ENCODE measurements at places on chromosomes 4 and X.

DNA sequence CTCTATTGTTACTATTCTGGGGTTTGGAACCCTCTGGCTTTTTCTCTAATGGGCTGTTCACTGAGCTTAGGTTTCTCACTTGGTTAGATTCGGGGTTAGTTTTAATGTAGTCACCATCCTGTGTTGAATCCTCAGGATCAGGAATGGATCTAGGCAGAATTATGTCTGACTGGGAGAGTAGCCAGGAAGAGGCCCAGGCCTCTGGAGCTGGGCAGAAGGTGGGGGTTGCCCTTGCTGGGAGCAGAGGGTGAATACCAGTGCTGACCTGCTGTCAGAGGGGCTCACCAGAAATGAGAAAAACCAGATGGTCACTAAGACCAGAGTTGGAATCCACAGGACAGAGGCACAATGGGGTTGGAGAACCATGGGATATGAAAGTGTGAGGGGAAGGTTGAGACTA is 126.6 kb upstream of the SLC4A4 start:
- no peak for DNase-seq

DNA sequence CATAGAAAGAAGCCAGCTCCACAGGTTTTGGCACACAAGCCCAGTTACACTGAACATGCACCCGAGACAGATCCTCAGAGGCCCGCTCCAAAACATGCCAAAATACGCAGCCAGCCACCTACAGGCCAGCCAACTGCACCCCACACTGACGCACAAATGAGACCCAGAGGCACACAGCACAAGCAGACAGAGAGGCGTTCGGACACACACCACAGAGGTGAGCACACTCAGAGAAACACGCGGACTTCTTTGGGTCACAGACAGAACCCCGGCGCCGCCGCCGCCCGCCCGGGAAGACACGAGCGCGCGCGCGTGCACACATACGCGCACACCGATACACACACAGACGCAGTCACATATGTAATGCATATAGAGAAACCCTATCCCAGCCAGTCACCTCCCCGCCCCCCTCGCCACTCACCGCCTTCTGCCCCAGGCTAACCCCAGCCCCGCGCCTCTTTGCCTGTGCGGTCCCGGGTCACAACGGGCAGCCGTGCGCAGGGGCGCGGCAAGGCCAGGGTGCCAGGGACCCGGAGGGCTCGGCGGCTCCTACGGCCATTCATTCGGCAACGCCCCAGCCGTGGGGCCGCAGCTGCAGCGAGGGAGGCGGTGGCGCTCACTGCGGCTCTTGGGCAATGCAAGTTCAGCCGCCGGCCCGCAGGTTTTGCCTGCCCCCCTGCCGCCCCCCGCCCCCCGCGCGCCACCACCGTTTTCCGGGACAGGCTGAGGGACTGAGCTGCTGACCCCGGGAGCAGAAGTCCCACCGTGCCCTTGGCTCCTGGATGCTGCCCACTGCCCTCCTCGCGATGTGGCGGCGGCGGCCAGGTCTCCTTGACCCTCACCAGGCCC is 553 bp downstream of the SEPTIN6 start:
- peak; percentile 22 for DNase-seq

GRCh38 chr4:105129286-105130040 is 17.2 kb upstream of the TET2 start:
- no peak for DNase-seq

DNA sequence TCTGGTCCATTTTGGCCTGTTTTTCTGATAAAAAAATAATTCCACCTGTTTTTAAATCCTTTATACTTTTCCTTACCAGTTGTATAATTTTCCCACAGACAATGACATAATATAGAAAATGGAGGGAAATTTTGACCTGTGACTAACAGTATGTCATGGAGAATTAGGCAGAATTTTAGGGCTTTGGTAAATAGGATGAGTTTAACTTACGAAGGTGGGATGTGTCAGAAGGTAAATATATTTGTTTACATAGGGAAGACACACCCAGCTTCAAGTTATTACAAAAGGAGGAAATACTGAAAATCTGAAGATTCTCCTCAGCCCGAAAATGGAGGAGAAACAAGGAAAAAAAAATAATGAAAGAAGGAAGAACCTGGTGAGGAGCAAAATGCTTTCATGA is 64.6 kb upstream of the PPP3CA start:
- no peak for DNase-seq

DNA sequence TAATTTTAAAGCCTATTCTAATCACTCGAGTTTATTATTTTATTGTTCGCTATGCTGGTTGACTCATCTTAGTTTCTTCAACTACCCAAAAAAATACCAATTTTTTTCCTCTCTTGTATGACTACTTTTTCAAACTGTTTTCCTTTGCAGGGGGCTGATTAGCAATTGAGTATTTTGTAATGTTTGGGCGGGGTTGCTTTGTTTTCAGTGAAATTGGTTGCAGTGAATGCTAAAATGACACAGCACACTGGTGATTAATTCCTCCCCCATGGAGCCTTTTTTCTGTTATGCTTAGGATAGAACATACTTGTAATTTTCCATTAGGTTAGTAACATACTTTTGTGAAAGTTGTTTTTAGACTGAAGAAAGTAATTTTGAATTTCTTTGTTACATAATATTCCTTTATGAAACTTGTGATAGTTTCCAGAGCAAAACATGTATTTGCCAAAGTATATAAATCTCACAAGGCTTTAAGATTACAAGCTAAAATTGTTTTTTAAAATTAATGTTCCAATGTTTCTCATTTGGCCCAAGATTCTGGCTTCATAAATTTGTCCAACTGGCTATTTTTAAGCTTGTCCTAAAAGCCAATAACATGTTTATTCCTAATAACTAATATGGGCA is 120.4 kb downstream of the CHIC1 start:
- no peak for DNase-seq

DNA sequence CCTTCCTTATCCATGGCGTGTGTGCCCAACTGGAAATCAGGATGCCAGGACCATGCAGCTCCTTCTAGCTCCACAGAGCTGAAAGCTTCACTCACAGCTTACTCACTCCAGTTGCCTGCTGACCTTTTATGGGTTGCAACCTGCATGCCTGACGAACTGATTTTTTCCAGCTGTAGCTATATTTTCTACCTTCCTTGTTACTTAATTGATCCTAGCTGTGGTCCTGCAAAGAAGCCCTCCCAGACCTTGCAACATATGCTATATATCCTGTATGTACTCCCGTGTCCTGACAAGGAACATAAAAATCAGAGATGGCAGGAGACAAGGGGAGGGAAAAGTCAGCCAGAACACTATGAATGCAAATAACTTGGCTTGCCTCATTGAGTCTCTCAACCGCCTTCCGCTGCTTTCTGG is 135.3 kb upstream of the LDB2 start:
- no peak for DNase-seq

DNA sequence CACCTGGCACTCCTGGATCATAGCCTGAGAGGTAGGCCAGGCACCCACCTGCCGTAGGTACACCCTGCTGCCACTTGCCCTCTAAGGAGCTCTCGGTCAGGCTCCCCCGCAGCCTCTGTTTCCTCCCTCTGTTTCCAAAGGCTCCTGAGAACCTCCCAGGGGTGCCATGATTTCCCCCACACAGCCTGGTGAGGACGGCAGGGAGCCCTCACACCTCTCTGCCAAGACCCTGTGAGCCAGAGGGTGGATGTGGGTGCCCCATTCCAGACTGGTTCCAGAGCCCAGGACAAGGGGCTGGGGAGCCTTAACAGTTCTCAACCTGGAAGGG is 1.6 kb upstream of the ABLIM2 start:
- no peak for DNase-seq

DNA sequence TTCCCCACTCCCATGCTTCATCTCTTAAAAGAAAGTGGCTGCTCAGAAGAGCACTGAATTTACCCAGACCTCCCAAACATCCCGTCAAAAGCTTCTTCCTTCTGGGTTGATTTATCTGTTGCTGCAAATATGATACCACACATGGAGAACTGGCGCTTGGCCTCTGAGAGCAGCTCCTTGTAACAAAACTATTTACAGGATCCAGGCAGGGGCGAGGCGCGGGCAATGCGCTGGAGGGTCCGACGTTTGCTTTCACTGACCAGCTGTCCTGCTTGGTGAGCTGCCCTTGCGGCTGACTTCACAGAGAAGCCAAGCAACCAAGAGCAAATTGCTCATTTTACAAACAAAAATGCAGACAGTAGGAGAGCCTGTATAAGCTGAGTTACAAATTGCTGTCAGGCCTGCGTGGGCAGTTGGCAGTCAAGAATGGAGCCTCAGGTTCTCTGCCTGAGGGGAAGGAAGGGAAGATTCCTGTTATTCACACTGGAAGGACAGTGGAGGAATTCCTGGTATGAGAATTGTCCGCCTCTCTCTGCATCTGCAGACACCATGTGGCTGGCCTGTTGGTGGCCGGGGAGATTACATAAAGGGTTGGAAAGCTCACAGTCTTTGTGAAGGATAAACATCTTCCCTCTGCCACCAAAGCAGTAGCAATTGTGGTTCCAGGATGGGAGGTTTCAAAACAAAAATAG is 192.2 kb upstream of the LEF1 start:
- peak; percentile 98 for DNase-seq

GRCh38 chrX:65635378-65635777 is 32.1 kb upstream of the MSN start:
- no peak for DNase-seq

- DNase-seq: no peak
Measured at GRCh38 chr4:35124106-35124505, 1120.2 kb downstream of the ARAP2 start.

- DNase-seq: no peak
Measured at GRCh38 chr4:169976951-169977350, 49.2 kb downstream of the MFAP3L start.

GRCh38 chr4:147943159-147943638 is 211.3 kb downstream of the ARHGAP10 start:
- DNase-seq: no peak

DNA sequence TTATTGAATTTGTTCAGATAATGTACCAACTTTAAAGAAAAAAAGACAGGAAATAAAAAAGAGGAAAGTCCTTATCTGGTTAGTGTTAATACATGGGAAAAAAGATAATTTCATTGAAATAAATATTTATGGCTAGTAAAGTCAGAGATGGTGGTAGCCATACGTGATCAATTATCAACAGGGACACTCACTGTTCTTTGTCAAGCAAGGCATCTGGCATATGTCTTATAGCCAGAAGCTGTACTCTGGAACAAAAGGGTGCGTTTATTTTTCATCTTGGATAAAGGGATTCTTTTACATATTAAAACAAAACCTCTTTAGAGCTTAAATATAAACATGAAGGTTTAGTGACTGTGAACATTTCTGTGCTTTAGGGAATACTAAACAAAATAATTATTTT is 26.7 kb downstream of the HDX start:
- DNase-seq: no peak

- DNase-seq: no peak
Measured at GRCh38 chrX:43655151-43656004, 721 bp upstream of the MAOA start.
